ENCODE measurements at places on chromosomes 1 and 21.

DNA sequence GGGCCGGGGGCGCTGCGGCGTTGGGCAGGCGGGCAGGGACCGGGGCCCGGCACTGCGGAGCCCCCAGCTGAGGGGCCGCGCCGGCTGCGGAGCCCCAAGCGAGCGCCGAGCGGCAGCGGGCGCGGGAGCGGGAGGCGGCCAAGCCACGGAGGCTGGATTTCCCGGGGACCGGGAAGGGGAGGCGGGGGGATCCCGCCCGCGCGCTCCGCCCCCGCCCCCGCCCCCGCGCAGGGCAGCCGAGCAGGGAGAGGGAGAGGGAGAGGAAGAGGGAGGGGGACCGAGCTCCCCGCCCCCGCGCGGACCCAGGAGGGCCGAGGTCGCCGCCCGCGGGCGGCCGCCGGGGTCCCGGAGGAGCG, at the start of gene DLGAP3:
Gene DLGAP3 (minus strand): TSS at position 154 of the 356 bp plus-strand sequence. CDS start 24,267 bp downstream, outside the sequence.
- H3K4me3 ChIP-seq = peak within 1 kb of the TSS; percentile 56
- H3K27ac ChIP-seq = no peak within 1 kb of the TSS
- peaks cover 82% of the 10 kb centered on the region for H3K27me3 ChIP-seq
- H3K4me1 ChIP-seq = peaks cover 5% of the 10 kb centered on the region
- no peak for DNase-seq

- H3K4me1 ChIP-seq = peaks cover 18% of the 10 kb centered on the region
- no peak overlapping the region for H3K4me3 ChIP-seq
- no peak overlapping the region for H3K27ac ChIP-seq
- no peak for DNase-seq
- H3K27me3 ChIP-seq = no peaks in the 10 kb centered on the region
- H3K36me3 ChIP-seq = no peaks in the 10 kb centered on the region
Observed at GRCh38 chr1:66774438-66774837, 22.2 kb downstream of the DYNLT5 start.

DNA sequence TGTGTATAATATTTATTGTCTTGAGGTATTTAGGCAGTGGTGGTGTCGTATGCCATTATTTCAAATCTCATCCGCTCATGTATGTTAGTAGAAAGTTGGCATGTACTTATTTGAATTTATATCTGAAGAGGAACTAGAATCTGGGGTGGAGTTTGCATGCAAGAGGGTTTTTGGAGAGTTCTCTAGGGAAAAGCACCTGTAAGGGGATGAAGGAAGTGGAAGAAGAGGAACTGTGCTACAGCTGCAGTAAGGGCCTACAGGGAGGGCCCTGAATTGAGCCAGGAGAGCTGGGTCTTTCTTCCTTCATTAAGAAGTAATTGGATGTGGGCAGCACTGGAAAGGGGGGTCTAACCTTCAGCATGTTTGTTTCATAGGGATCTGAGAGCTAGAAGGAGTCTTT, 197.2 kb downstream of the HMCN1 start:
- no peaks in the 10 kb centered on the region for H3K27me3 ChIP-seq
- no peak overlapping the region for H3K4me3 ChIP-seq
- no peaks in the 10 kb centered on the region for H3K36me3 ChIP-seq
- DNase-seq = no peak

DNA sequence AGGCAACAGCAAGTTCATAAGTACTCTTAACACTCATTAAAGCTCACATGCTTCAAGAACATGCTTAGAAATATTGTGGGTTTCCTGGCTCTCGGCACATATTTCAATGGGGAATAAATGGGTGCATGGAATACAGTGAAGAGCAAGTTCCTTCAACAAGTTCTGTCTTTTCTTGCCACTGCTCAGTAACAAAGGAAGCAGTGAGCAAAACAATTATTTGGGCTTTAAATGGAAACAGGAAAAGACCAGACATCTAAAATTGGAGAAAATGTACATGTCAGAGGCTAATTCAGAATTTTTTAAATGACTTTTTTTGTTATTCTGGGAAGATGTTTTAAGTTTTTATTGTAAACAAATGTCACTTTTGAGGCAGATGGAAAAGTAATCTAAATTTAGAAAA, 478.7 kb downstream of the SETD4 start:
- no peak overlapping the region for H3K27ac ChIP-seq
- no peak for DNase-seq
- no peak overlapping the region for H3K4me3 ChIP-seq
- no peaks in the 10 kb centered on the region for H3K27me3 ChIP-seq

DNA sequence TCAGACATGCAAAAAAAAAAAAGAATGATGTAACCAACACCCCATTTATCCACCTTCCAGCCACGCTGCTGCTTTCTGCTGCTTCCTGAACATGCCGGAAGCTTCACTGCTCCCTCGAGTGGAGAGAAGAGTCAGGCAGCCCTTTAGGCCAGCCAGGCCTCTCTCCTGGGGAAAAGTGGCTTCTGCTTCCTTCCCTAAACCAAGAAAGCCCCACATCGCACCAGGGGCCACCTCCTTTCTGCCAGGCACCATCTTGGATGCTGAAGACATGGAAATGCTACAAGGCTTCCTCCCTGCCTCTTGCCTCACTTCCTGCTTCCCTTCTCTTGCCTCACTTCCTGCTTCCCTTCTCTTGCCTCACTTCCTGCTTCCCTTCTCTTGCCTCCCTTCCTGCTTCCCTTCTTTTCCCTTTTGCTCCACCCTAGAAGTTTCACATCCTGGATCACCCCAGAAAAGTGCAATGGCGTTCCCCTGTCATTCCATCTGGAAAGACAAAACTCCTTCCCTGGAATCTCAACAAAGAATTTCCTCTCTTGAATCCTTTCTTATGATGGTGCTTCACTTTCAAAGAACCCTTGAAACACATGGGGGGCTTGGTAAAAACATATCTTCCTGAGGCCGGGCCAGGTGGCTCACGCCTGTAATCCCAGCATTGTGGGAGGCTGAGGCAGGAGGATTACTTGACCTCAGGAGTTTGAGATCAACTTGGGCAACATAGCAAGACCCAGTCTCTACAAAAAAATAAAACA, 18.7 kb downstream of the TNFRSF8 start:
- no peak for DNase-seq
- peaks cover 17% of the 10 kb centered on the region for H3K36me3 ChIP-seq
- H3K4me3 ChIP-seq = no peak overlapping the region
- H3K4me1 ChIP-seq = peaks cover 30% of the 10 kb centered on the region
- peaks cover 19% of the 10 kb centered on the region for H3K27me3 ChIP-seq
- peak overlapping the region; percentile 70 for H3K27ac ChIP-seq

- no peak overlapping the region for H3K4me3 ChIP-seq
- no peaks in the 10 kb centered on the region for H3K36me3 ChIP-seq
- DNase-seq = no peak
- H3K27ac ChIP-seq = no peak overlapping the region
Observed at GRCh38 chr1:204721373-204722055, 36.0 kb upstream of the LRRN2 start.

GRCh38 chr1:83033682-83034081, 965.2 kb downstream of the TTLL7 start:
- no peak overlapping the region for H3K4me3 ChIP-seq
- H3K36me3 ChIP-seq = no peaks in the 10 kb centered on the region
- no peaks in the 10 kb centered on the region for H3K27me3 ChIP-seq
- H3K27ac ChIP-seq = no peak overlapping the region
- DNase-seq = no peak
- H3K4me1 ChIP-seq = no peaks in the 10 kb centered on the region

GRCh38 chr1:119815361-119815760, 4.1 kb upstream of the REG4 start:
- H3K36me3 ChIP-seq = no peaks in the 10 kb centered on the region
- H3K27me3 ChIP-seq = peaks cover 26% of the 10 kb centered on the region
- no peaks in the 10 kb centered on the region for H3K4me1 ChIP-seq
- H3K4me3 ChIP-seq = no peak overlapping the region

DNA sequence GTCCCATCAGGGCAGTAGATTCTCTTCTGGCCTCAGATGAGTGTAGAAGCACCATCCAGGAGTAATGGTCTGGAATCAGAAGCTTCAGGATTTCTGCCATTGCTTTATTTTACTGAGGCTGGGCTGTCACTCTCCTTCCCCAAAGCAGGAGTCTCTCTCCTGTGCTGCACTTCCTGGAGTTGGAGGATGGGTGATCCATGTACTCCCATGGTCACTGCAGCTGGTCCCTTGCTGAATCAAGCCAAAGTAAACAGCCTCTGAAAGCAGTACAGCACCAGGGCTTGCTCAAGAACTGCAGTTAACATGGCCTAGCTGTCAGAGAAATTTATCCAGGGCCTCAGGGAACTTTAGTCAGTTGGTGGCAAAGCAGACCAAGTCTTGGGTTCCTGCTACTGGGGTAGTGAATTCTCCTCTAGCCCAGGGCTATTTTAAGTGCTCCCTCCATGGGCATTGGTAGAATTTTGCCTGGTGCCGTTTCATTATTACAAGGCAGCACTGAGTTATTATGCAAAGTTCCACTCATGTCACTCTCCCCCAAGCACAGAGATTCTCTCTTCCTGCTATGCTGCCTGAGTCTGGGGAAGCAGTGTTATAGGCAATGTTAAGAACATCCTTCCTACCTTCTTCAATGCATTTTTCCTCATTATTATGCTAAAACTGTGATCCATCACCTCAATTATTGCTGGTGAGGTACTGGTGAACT, 29.5 kb downstream of the DRAM2 start:
- no peaks in the 10 kb centered on the region for H3K4me1 ChIP-seq
- H3K27me3 ChIP-seq = no peaks in the 10 kb centered on the region
- no peak for DNase-seq
- H3K36me3 ChIP-seq = peaks cover 12% of the 10 kb centered on the region
- H3K27ac ChIP-seq = no peak overlapping the region

- H3K27ac ChIP-seq = peak overlapping the region; percentile 50
- H3K4me1 ChIP-seq = peaks cover 8% of the 10 kb centered on the region
- H3K4me3 ChIP-seq = no peak overlapping the region
- no peak for DNase-seq
- no peaks in the 10 kb centered on the region for H3K27me3 ChIP-seq
Observed at GRCh38 chr1:193558491-193559028, 372.1 kb upstream of the B3GALT2 start.

All from activated naive CD4-positive, alpha-beta T cell treated with anti-CD3 and anti-CD28 coated beads, Interleukin-2, amount 10 ng/mL, durations not matched to agents 7 days and 5 days (primary cell).